Osteoblast (primary cell): ENCODE measurements at places on chromosomes 2 and 18. TPM values are rescaled to one million over a fixed set of nuclear protein-coding genes. Genes with fewer than 3 reads are reported as not detected.

DNA sequence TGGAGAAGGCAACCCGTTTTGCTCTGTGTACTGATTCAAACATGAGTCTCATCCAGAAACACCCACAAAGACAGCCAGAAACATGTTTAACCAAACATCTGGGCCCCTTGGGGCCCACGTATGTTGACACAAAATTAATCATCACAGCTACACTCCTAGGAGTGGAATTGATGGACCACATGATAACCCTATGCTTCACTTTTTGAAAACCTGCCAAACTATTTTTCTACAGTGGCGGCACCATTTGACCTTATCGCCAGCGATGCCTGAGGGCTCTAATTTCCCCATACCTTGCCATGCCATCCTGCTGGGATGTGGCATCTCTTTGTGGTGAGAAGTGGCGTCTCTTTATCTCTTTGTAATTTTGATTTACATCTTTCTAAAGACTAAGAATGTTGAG is 38.5 kb downstream of the PSMG2 start:
- peaks cover 24% of the 10 kb centered on the region for H3K4me1 ChIP-seq
- H3K36me3 ChIP-seq, result no peaks in the 10 kb centered on the region
- no peak overlapping the region for H3K4me3 ChIP-seq

GRCh38 chr2:26850505-26850904 is 2.6 kb downstream of the DPYSL5 start:
- H3K4me3 ChIP-seq, result no peak overlapping the region
- H3K36me3 ChIP-seq, result no peaks in the 10 kb centered on the region
- H3K27me3 ChIP-seq, result peaks cover 87% of the 10 kb centered on the region
- no peak overlapping the region for H3K27ac ChIP-seq

DNA sequence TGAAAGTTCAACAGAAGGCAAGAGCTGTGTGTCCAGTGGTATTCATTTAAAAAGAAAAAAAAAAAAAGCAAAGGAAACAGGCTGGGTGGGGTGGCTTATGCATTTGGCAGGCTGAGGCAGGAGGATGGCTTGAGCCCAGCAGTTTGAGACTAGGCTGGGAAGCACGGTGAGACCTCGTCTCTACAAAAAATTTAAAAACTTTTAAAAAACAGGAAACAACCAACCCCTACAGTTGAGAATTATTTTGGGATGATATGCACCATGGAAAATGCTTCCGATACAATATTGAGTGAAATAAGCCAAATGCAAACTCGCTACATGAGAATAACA is 31.2 kb downstream of the PTPN18 start:
- H3K27me3 ChIP-seq, result no peaks in the 10 kb centered on the region
- peaks cover 9% of the 10 kb centered on the region for H3K4me1 ChIP-seq
- H3K4me3 ChIP-seq, result no peak overlapping the region
- no peak overlapping the region for H3K27ac ChIP-seq
- H3K36me3 ChIP-seq, result no peaks in the 10 kb centered on the region

DNA sequence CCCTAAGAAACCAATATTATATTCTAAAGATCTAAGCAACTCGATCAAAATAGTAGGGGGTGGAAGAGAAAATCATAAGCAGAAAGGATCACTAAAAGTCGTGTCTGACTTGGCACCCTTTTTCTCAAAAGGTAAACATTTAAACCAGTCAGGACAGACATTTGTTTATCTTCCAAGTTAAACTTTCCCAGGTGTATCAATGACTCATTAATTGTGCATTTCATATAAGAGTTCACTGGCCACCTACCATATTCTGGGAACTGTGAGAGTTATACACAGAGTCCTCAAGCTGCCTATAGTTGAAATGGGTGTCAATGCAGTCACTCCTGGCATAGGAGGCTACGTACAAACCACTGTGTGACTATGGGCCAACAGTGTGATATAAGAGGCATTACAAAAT is 4.8 kb upstream of the ACVR1 start:
- no peaks in the 10 kb centered on the region for H3K36me3 ChIP-seq
- no peak overlapping the region for H3K27ac ChIP-seq
- no peak overlapping the region for H3K4me3 ChIP-seq
- DNase-seq, result no peak
- H3K4me1 ChIP-seq, result peaks cover 4% of the 10 kb centered on the region

- no peak overlapping the region for H3K27ac ChIP-seq
- DNase-seq, result no peak
- no peaks in the 10 kb centered on the region for H3K4me1 ChIP-seq
- no peaks in the 10 kb centered on the region for H3K27me3 ChIP-seq
- H3K4me3 ChIP-seq, result no peak overlapping the region
Observed at GRCh38 chr18:8911408-8912340, 190.8 kb upstream of the NDUFV2 start.

DNA sequence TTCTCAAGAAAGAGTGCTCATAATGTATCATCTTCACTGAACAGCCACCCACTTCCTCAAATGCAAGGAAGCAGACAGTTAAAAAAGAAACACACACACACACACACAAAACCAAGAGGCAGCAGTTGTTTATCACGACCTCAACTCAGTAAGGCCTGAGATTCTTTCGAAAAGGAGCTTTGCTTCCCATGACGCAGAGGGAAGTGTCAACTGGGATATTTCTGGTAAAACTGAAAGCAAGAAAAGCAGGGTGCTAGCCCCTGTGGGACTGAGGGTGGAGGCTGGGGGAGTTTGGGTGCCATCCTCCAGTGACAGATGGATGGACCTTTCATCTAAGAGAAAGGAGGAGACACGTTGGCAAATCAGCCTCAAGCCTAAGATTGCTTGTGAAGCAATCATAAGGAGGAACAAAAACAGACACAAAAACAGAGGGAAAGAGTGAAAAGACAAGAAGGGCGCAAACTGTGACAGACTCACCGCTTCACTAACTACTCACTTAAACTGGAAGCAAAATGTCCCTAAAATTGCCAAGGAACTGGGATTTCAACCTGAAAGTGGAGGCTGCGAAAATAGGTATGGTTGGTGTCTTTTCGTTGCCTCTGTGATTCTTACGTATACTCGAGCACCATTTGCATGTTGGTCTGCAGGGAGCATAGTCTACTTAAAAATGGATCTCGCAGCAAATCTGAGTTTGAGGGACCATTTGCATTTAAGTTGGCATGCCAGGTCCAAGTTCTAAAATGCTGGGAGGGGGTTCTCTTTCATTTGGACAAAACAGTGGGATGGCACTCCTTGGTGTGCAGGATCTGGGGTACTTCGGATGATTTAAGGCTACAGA is at the start of gene ARHGAP25:
Gene ARHGAP25 (plus strand): TSS at position 124 of the 838 bp plus-strand sequence. CDS start 389 bp downstream, at position 513.
- no peak within 1 kb of the TSS for H3K27ac ChIP-seq
- H3K4me3 ChIP-seq, result no peak within 1 kb of the TSS

- peak overlapping the region; percentile 96 for H3K27ac ChIP-seq
- no peaks in the 10 kb centered on the region for H3K27me3 ChIP-seq
- peak overlapping the region; percentile 86 for H3K4me3 ChIP-seq
- DNase-seq, result peak; percentile 92
Observed at GRCh38 chr18:12883372-12883683, 709 bp downstream of the PTPN2 start.

- H3K4me3 ChIP-seq, result no peak overlapping the region
- no peak overlapping the region for H3K27ac ChIP-seq
- no peaks in the 10 kb centered on the region for H3K4me1 ChIP-seq
- DNase-seq, result no peak
- H3K36me3 ChIP-seq, result no peaks in the 10 kb centered on the region
Observed at GRCh38 chr2:54380670-54381069, 75.5 kb upstream of the SPTBN1 start.

DNA sequence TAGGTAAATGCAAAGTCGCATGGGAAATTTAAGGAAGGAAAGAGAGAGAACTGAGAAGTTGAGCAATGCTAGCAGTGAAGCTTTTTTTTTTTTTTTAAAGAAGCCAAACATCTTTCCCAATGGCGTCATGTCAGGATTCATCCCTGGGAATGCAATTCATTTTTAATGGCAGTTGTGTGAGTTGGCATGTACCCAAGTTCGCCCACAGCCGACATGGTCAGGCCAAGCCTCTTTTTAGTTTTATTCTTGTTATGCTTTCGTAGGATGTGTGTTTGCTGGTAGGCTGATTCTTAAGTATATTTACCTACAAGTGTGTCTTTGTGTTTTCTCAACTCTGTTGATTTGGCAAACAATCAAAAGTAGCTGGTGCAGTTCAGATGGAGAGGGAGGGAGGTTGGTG is 127.6 kb upstream of the ITGA6 start:
- no peaks in the 10 kb centered on the region for H3K36me3 ChIP-seq
- peaks cover 4% of the 10 kb centered on the region for H3K4me1 ChIP-seq
- peak; percentile 72 for DNase-seq
- H3K4me3 ChIP-seq, result no peak overlapping the region
- H3K27ac ChIP-seq, result no peak overlapping the region

DNA sequence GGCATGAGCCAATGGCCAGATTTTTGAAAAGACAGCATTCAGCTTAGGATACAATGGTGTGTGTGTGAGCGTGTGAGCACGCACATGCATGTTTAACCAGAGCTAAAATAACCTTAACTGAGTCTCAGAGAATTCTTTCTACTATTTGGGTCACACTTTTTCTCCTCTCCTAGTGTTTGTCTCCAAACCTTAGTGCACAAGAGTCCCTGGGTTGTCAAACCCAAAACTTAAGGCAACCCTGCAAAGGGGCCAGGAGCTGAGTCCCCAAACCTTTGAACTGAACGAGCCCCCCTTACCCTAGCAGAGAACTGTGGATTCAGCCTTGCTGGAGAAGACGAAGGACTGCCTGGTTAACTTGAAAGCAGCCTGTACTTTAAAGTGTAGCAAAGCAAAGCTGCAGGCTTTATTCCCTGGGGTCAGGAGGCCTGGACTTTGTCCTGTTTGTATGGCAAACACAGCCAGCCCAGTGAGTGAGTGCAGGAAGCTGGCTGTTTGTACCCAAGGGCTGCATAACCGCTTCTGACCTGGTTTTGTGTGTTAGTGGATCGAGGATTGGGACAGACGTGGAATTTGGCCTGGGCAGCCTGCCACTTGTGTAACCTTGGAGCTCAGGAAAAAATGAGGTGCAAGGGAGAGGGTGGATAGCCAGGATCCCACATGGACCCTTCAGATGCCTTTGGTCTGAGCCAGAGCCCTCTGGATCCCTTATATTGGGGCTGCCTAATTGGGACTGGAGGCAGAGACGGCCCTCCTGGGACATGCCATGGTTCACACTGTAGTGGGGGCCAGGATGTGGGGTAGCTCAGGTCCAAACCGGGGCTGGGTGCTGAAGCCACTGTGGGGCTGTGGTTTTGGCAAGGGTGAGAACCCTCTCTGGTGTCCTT is 6.4 kb upstream of the PSMD1 start:
- H3K36me3 ChIP-seq, result no peaks in the 10 kb centered on the region
- DNase-seq, result no peak
- H3K27me3 ChIP-seq, result peaks cover 34% of the 10 kb centered on the region
- no peak overlapping the region for H3K27ac ChIP-seq
- H3K4me3 ChIP-seq, result no peak overlapping the region

GRCh38 chr18:48749768-48750167 is 201.0 kb downstream of the SMAD7 start:
- H3K4me1 ChIP-seq, result peaks cover 49% of the 10 kb centered on the region
- H3K27me3 ChIP-seq, result no peaks in the 10 kb centered on the region
- DNase-seq, result peak; percentile 94
- H3K36me3 ChIP-seq, result no peaks in the 10 kb centered on the region

DNA sequence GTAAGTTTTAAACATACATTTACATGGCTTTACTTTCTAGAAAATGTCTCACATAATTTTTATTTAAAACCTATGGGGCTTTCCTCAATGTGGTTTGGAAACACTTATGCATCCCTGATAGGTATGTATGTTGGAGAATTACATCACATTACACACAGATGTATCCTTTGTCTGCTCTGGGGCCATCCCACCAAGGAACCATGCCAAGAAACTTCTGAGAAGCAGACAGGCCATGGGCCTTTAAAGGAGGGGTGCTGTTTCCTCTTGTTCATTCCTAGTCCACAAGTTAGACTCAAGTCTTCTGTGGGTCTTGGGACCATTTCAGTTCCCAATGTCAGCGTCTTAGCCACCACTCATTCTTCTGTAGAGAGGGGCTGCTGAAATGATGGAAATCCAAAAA is 162.0 kb upstream of the SETBP1 start:
- no peak for DNase-seq
- H3K4me1 ChIP-seq, result peaks cover 6% of the 10 kb centered on the region
- no peak overlapping the region for H3K27ac ChIP-seq
- no peaks in the 10 kb centered on the region for H3K36me3 ChIP-seq
- no peaks in the 10 kb centered on the region for H3K27me3 ChIP-seq
- H3K4me3 ChIP-seq, result no peak overlapping the region

GRCh38 chr2:25817630-25818029 is 60.7 kb downstream of the ASXL2 start:
- peaks cover 14% of the 10 kb centered on the region for H3K4me1 ChIP-seq
- H3K4me3 ChIP-seq, result no peak overlapping the region
- no peak for DNase-seq
- no peak overlapping the region for H3K27ac ChIP-seq

DNA sequence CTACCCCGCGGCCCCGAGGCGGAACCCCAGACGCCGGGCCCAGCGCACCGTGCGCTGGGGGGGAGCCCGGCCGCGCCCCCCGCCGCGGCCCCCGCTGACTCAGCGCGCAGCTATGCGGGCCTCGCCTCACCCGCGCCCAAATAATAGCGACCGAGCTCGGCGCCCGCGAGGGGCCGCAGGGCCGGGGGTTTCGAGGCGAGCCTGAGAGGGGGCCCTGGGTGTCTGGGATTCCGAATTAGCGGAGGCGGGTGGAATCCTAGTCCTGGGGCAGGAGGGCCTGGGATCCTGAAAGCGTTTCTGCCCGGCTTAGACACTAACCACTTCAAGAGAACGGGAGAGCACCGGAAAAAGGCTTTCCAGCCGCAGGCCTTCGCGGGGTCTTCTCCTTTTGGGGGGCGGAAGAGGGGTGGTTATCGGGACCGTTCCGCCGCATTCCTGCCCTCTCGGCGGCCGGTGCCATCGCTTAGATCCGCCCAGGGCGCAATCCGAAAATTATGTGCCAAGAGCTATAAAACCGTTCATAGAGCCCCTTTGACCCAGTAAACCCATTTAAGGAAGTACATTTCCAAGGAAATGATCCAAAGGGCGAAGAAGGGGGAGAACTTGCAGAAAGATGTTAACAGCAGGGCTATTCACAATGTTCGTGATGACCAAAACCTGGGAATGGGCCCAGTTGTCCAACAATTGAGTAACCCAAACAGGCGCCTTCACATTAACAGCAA is 681 bp upstream of the ROCK2 start:
- H3K4me1 ChIP-seq, result peaks cover 12% of the 10 kb centered on the region
- H3K27me3 ChIP-seq, result no peaks in the 10 kb centered on the region
- H3K4me3 ChIP-seq, result peak overlapping the region; percentile 78

- H3K27me3 ChIP-seq, result no peaks in the 10 kb centered on the region
- no peak overlapping the region for H3K27ac ChIP-seq
- H3K36me3 ChIP-seq, result no peaks in the 10 kb centered on the region
- DNase-seq, result no peak
- no peak overlapping the region for H3K4me3 ChIP-seq
Observed at GRCh38 chr2:161117506-161117905, 42.7 kb upstream of the TANK start.

Gene TFCP2L1
- under 0.01 TPM in 1 of 2 replicates, not detected in the other for total RNA-seq

Gene CABYR
- total RNA-seq, result 3.8 and 4.0 TPM in 2 replicates

Gene RNF152
- total RNA-seq, result 3.3 and 5.0 TPM in 2 replicates

Gene SERPINB13
- under 0.01 TPM in 1 of 2 replicates, not detected in the other for total RNA-seq

Gene DCTN1
- total RNA-seq, result 135 and 177 TPM in 2 replicates

Gene CXCR4
- total RNA-seq, result under 0.01 TPM in 2 replicates

Gene APOB
- under 0.01 TPM in 2 replicates for total RNA-seq

Gene DSG1
- total RNA-seq, result not detected in 2 replicates

Gene FARP2
- total RNA-seq, result 41.3 and 44.5 TPM in 2 replicates

Gene CHRNG
- total RNA-seq, result not detected in 2 replicates
